ENCODE measurements at places on chromosomes 6 and 20.
A peak's percentile ranks its signal among the peaks of the same experiment; 100 is the strongest.

- DNase-seq = peak; percentile 60
These were observed 76.8 kb upstream of the SIRPG start for GRCh38 chr20:1734269-1734858.

- peak; percentile 18 for DNase-seq
These were observed 35.6 kb downstream of the UTRN start for GRCh38 chr6:144320741-144321140.

DNA sequence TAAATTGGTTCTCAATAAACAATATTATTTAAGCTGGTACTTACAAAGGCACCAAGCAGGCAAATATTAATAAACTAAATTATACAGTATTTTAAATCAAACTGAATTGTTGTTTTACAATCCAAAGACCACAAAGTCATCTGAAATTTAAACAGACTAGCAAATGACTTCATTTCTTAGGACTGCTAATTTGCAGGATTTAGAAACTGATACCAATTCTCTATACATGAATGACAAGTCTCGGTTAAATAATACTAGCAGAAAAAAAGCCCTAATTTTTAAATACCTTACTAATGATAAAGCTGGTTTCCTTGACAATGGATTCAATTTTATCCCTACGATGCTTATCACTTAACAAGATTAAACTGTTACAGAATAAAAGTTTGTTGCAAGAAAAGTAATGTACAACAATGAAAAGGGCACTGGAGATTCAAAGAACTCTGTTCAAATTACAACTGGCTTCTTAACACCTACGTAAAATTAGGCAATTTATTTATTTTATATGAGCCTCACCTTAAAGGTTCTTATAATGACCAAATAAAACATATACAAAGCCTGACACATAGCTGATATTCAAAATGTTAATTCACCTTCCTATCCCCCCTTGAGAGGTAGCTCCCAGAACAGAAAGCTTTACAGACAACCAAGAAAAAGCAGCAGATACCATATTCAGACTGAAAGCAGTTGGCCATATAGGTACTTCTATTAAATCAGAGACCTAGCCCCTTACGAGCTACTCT is 33.1 kb downstream of the HBS1L start:
- DNase-seq = no peak

DNA sequence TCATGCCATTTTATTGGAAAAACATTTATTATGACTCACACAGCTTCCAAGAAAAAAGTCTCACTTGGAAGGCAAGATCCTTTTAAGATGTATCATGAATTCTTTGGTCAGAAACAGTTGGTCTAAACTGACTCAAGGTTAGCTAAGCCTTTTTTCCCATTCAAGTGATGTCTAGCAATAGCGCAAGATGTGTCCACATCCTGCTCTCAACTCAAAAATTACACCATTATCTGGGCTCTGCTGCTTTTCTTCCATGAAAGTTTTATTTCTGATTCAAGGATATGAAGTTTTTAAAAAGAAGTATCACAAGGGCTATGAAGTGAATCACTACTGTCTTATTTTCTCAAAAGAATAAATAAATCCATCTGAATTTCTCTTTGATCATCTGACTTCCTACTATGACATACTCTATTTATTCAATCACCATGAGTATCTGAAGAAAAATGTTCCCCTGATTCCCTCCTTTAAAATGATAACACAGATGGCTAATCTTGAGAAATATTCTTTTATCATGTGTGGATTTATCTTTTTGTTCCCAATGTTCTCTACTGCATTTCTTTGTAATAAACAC is 139.2 kb downstream of the AHI1 start:
- peak; percentile 68 for DNase-seq

- DNase-seq = peak; percentile 27
These were observed 90.8 kb upstream of the OGFRL1 start for GRCh38 chr6:71197780-71198179.

GRCh38 chr6:1552296-1552761 is 57.4 kb upstream of the FOXC1 start:
- peak; percentile 72 for DNase-seq

GRCh38 chr6:164554700-164555476 is 754.5 kb downstream of the C6orf118 start:
- no peak for DNase-seq

DNA sequence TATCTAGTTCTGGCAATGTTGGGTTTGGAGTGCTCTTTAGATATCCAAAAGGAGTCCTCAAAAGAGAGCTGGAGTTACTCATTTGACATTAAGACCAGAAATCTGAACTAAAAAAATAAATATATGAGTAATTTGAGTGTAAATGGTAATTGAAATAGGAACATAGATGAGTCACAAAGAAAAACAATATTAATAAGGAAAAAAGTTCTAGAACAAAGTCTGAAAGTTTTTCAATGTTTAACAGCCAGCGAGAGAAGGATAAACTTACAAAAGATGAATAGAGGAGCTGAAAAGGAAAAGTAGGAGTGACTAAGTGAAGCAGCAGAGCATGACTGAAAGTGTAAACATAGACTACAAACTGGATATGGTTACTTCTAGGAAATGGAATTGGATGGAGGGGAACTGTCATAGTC is 46.8 kb downstream of the EPM2A start:
- no peak for DNase-seq

DNA sequence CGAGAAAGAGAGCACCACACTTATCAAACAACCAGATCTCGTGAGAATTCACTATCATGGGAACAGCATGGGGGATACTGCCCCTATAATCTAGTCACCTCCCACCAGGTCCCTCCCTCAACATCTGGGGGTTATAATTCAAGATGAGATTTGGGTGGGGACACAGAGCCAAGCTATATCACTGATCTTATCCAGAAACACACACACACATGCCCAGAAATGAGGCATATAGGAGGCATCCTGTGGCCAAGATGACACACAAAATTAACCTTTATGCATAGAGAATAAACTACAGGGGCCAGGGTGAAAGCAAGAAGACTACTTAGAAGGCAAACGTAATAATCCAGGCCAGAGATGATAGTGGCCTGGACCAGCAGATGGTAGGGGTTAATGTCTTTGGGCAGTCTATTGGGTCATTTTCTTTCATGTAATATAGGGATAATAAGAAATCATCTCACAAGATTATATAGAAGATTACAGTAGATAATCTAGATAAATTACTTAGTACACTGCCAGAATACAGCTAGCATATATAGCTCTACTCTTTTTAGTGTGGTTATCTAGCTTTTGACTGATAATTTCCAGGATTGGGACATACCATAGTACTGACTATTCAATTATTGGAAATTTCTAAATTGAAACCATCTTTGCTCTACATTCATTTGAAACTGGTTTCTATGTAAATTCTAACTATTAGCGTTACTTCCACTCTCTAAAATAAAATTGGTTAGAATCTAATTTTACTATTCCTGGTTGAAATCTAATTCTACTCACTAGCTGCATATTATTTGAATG is 20.0 kb downstream of the RNF144B start:
- DNase-seq = no peak

DNA sequence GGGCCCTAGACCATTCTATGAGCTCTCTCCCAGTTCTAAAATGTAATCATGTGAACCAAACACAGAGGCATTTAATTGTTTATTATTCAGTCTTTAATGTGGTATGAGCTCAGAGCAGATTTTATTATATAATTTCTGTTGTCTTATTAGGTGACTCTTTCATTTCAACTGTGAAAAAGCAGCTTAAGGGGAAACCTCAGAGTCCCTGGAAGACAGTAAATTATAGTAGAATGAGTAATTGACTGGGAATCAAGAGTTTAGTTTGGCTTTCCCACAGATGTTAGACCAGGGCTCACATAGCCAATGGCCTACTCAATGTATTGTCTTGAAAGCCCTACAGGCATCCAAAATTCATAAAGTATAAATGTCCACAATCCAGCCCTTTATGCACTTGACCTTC is 390.4 kb upstream of the SLC35B3 start:
- no peak for DNase-seq

GRCh38 chr20:46214824-46215488 is 93.3 kb downstream of the CDH22 start:
- DNase-seq = no peak

DNA sequence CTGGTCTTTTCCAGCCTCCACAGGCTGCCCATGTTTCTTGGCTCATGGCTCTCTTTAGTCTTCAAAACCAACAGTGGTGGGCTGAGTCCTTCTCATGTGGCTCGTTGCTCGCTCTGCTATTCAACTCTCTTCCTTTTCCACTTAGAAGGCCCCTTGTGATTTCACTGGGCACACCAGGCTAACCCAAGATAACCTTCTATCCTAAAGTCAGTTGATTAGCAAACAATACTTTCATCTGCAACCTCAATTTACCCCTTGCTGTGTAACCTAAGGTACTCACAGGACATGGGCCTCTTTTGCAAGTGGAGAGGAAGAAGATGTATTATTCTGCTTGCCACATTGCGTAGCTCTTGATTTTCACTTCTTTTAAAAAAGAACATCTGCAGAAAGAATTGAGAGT is 79.6 kb downstream of the UTRN start:
- DNase-seq = no peak

DNA sequence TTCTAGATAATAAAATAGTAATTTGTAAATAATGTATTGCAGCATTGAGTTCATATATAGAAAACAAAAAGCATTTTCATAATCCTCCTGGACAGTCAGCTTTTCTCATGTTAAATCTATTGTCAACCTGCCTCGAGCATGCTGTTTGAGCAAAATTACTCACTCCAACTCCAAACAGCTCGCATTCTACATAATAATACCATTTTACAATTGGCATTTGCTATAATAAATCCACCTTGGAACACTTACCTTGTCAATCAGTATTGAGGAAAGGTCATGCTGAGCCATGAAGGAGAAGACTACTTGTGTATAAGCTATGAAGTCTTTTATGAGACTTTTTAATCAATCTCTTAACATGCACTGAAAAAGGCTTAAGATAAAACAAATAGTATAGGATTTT is 682.6 kb downstream of the CBLN4 start:
- no peak for DNase-seq

DNA sequence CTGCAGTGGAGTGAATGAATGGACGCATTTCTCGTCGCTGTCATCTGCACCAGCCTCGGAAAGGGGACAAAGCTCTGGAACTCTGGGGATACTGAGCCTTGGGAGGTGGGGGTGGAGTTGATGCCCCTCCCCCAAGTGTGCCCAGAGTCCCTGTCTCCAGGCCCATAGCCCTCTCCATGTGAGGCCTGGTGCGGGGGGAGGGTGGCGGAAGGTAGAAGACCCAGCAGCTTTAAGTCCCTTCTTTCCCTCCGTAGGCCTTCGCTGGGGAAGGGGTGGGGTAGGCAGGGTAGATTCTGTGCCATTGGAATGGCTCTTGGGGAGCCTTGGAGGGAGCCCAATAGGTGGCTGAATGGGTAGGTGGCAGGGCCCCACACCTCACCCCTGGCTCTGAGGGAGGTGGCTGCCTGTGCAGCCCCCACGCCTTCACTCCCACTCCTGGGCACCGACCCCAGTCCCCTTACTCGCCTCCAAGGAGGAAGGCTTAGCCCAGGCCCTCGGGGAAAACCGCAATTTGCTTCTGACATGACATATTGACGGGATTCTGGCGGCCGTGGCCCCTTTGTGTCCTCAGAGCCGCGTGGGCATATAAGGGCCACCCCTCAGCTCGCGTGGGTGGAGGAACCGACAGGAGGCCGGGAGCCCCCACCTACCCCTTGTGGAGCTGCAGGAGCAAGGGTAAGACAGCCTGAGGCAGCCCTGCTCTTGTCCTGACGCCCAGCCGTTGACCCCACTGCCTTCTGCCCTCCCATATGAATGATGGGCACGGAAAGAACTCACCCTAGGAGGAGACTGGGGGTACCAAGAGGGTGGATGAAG is at the start of gene BPIFB3:
Gene BPIFB3 (plus strand): TSS at position 613 of the 816 bp plus-strand sequence. CDS start 1,533 bp downstream, outside the sequence.
- no peak for DNase-seq

DNA sequence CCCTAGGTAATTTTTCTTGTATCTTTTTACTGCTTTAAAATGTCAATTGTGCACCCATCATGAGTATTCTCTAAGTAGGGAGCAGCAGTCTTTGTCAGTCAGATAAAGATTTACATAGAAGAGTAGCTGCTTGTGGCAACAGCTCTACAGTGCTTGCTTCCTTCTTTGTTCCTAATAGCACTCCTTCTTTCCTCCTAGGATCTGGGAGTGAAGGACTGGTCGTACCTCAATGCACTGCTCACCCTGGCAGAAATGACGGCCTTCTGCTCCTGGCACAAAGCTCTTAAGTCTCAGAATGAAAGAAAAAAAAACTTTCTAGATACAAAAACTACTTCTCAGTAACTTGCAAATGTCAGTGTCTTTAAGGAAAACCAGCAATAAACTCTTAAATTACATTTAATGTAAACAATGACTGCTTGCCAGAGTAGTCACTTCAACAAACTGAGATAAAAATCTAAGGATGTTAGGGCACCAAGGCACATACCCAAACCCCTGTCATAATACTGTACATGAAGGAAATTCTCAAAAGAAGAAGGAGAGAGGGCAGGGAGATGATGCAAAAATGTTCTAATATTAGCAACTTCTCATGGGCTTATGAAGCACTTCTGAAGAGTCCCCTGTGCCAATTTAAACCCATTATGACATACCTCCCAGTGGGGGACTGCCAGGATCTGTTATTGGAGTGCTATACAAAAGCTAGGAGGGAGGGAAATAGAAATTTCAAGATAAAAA is 34.0 kb downstream of the NCOA6 start:
- peak; percentile 58 for DNase-seq

DNA sequence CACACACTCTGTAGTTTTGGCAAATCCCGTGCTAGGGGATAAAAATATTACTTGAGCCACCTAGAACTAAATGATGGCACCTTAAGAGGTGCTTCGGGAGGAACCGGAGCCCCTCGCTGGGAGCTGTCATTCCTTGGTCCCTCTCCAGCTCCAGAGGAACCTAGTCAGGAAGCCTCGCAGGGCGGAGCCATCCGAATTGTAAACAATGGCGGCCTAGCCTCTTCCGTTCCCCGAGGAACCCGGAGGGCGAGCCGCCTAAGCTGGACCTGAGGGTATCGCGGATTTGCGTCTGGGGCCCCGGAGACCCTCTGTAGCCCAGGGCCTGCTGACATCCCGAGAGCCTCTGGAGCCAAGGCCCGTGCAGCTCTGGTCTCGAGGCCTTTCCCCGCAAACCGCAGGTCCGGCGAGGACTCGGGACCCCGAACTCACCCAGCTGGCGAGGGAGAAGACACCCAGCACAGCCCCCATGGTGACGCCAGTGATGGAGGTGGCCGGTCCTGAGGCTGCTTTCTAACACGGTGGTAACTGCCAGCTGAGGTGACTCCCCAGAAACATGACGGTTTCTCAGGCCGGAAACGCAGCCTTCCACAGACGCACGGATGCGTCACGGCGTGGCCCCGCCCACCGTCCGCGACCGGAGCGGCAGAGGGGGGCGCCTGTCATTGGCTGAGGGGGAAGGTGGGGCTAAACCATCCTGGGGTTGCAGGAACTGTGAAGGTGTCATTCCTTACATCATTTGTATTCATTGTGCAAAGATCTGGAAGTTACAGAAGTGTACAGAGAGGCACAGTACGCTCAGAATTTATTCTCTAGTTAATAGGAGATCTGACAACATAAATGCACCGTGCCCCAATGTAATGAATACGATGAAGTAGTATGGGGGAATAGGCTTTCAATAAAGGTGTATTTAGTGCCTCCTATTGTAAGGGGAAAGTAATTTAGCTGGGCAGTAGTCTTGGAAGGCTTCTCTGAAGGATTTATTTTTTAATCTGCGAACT is at the start of gene SERINC3:
Gene SERINC3 (minus strand): TSS at position 587 of the 998 bp plus-strand sequence. CDS start 119 bp downstream, at position 468.
- peak; percentile 98 for DNase-seq

GRCh38 chr6:107757910-107758309 is 66.2 kb downstream of the SCML4 start:
- no peak for DNase-seq
